ENCODE measurements at places on chromosomes 12 and 14. TPM values are rescaled to one million over a fixed set of nuclear protein-coding genes. Genes with fewer than 3 reads are reported as not detected.

DNA sequence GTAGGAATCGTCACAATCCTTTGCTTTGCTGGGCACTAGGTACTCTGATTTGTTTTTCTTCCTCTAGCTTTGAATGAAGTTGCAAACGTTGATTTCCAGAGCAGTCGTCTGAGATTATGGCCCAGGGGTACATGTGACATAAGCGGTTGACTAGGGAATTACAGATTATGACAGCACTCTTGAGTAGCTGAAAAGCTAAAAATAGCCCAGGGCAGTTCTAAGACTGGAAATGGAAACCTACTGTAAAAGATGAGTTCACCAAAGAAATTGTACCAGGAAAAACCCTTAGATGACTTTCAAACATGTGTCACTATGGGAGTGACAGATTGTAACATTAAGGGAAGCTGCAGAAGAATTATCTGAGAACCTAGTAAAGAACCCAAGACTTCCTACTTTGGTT is 108.5 kb downstream of the ANO6 start:
- DNase-seq, result no peak
- H3K27me3 ChIP-seq, result no peaks in the 10 kb centered on the region
- no peak overlapping the region for H3K27ac ChIP-seq

- H3K27me3 ChIP-seq, result no peaks in the 10 kb centered on the region
- DNase-seq, result no peak
- no peaks in the 10 kb centered on the region for H3K4me1 ChIP-seq
- H3K36me3 ChIP-seq, result no peaks in the 10 kb centered on the region
Observed at GRCh38 chr12:23813206-23813605, 136.3 kb downstream of the SOX5 start.

GRCh38 chr14:81509838-81510452 is 23.7 kb downstream of the SEL1L start:
- H3K36me3 ChIP-seq, result peaks cover 7% of the 10 kb centered on the region
- no peak overlapping the region for H3K27ac ChIP-seq
- DNase-seq, result no peak
- no peaks in the 10 kb centered on the region for H3K27me3 ChIP-seq
- H3K4me3 ChIP-seq, result no peak overlapping the region
- no peaks in the 10 kb centered on the region for H3K4me1 ChIP-seq

GRCh38 chr14:93332397-93332852 is 411 bp downstream of the BTBD7 start:
- DNase-seq, result peak; percentile 70
- H3K4me3 ChIP-seq, result peak overlapping the region; percentile 95
- H3K27me3 ChIP-seq, result no peaks in the 10 kb centered on the region
- no peaks in the 10 kb centered on the region for H3K36me3 ChIP-seq
- peaks cover 28% of the 10 kb centered on the region for H3K4me1 ChIP-seq

GRCh38 chr14:23009939-23010726 is at the start of gene C14orf93:
Gene C14orf93, minus strand, starts transcription at chr14:23010143. Its CDS starts 11,120 bp downstream, at chr14:22999023.
- no peaks in the 10 kb centered on the region for H3K36me3 ChIP-seq
- no peaks in the 10 kb centered on the region for H3K27me3 ChIP-seq
- H3K4me3 ChIP-seq, result peak within 1 kb of the TSS; percentile 57
- DNase-seq, result peak; percentile 58
- H3K27ac ChIP-seq, result peak within 1 kb of the TSS; percentile 44

Gene HNF1A
- polyA plus RNA-seq, result not detected

Gene ARHGEF25
- polyA plus RNA-seq, result 3.5 TPM

Data from endothelial cell of umbilical vein (primary cell).